ENCODE measurements at places on chromosomes 6 and 20.

GRCh38 chr20:50330504-50331313, 140.1 kb downstream of the CEBPB start:
- DNase-seq: no peak

DNA sequence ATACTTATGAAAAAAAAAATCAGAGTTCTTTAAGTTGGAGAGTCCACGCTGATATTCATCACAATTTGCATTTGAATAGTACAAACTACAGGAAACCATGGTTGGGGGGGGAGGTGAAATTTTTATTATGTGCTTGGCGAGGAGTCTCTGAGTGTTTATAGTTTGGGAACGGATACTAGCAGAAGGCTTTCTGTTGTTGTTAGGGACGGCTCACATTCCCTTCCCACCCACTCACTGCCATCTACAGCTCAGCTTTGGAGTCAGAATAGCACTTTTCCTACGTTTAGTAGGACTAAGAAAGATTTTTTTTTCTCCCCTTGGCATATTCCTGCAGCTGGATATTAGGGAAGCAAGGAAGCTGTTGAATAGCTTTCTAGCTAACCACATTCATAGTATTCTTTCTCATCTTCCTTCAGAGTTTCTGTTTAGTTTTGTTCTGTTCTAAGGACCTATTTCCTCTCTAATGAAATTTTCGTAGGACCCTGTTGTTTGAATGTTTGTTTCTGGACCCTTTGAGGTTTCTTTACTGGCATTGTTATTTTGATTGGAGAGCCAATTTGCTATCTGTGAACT, 235.1 kb upstream of the ZNF217 start:
- DNase-seq: peak; percentile 97

DNA sequence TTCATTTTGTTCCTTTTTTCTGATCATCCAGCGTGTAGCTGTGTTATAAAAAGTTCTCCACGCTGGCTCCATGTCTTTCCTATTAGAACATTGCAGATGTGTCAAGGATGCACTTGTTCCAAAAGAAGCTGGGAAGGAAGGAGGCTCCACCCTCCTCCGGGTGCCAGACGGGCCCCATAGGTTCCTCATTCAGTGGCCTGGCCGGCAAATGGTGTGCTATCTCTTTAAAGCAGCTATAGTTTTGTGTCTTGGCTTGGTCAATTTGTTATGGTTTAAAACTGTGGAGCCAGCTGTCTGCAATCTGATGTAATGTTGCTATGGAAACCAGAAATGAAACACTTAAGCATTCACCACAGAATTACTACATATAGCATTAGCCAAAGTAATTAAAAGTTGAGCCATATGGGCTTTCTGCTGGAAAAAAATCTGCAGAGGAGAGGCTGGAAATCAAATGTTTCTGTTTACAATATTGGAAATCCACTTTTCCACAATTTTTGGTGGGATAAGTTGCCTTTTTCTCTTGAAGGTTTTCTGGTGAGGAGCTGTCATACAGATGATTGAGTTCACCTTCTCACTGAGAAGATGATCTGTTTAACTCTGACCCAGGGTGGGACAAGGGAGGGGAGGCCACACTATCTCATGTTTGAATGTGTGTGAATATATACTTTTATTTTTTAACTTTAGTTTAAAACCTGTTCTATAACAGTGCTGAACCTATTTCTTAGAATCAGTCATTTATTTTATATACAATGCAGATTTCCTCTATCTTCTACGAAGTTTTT, 167.4 kb downstream of the SASH1 start:
- peak; percentile 94 for DNase-seq

GRCh38 chr6:54043360-54043759, 67.9 kb upstream of the MLIP start:
- no peak for DNase-seq

DNA sequence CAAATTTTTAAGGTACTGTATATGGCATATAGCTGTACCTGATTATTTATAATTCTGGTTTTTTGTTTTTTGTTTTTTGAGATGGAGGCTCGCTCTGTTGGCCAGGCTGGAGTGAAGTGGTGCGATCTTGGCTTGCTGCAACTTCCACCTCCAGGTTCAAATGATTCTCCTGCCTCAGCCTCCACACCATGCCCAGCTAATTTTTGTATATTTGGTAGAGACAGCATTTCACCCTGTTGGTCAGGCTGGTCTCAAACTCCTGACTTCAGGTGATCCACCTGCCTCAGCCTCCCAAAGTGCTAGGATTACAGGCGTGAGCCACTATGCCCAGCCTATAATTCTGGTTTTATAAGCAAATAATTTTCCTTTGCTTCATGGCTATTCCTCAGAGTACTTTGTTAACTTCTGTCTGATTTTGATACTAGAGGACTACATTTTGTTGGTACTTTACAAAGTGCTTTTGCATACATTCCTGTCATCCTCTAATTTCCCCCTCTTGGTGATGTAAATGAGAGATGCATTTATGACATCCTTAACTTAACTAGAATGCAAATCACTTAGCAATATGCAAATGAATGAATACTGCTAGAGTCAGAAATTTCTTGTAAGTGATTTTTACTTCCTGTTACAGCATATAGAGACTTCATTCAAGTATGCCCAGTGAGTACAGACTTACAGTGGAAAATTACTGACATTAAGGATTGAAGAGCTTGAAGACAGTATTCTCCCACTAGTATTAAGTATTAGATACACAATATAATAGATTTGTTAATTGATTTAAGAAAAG, 35.7 kb upstream of the ARID1B start:
- DNase-seq: no peak

DNA sequence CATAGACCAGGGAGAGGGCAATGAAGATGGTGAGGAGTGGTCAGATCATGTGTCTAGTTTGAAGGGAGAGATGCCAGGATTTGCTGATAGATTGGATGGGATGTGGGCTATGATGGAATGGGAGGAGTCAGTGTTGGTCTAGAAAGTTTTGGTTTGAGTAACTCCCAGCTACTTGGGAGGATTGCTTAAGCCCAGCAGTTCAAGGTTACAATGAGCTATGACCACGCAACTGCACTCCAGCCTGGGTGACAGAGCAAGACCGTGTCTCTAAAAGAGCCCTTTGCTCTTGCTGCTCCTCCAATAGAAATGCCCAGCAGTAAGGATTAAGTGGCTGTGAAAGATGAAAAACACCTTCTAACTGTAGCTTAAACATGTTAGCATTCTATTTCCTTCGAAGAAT, 18.2 kb upstream of the LAMP5 start:
- DNase-seq: no peak

- peak; percentile 80 for DNase-seq
These were observed 58.5 kb upstream of the CEP85L start for GRCh38 chr6:118709859-118710350.

GRCh38 chr6:134491477-134491876, 173.6 kb upstream of the SGK1 start:
- DNase-seq: peak; percentile 59

DNA sequence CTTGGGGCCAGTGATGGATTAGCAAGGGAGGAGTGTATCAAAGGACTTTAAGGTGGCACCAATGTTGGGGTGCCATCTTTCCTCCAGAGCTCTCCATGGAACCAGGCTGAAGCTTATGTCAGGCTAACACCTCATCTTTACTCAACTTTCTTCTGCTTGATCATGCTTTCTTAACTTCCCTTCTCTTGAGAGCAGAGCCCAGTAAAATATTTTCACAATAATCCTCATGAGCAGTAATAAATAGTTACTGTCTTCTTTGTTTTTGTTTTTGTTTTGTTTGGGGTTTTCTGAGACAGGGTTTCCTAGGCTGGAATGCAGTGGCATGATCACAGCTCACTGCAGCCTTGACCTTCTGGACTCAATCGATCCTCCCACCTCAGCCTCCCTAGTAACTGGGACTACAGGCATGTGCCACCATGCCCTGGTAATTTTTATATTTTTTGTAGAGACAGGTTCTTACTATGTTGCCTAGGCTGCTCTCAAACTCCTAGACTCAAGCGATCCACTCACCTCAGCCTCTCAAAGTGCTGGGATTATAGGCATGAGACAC, 127.9 kb upstream of the TOP1 start:
- no peak for DNase-seq

DNA sequence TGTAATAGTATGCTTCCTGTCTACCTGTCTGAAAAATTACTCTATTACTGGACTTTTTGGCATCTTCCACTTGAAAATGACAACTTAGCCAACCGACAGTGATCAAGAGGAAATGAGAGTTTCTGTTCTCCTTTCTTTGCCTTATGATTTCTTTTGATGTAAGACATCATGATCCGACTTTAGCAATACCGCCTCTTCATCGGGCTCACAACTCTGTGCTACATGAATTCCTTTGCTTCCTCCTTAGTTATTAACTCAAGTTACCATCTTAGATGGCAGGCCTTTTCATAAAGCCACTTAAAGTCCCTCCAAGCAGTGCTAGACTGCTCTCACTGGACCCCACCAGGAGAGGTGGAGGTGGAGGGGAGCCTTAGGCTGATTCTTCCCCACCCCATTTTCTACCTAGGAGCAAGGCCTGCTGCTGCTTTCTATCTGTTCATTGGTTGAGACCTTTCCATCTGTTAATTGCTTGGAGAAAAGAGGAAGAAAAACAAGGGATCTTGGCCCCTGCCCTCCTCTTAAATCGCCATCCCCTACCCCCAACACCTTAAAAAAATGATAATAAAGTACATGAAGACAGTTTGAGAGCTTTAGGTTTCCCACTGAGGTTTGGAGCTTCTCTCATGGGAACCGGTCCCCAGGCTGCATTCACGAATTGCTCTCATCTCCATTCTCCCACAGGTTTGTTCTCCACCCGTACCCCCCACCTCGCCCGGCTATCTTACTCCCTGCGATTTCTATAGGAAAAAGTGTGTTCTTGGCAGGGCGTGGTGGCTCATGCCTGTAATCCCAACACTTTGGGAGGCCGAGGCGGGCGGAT, 21.6 kb upstream of the MCM3 start:
- DNase-seq: no peak

GRCh38 chr6:124780623-124781022, 181.6 kb upstream of the RNF217 start:
- DNase-seq: no peak

GRCh38 chr6:122838060-122838780, 49.2 kb downstream of the SMPDL3A start:
- peak; percentile 10 for DNase-seq

GRCh38 chr20:63081351-63081750, 74.6 kb upstream of the BHLHE23 start:
- no peak for DNase-seq

- no peak for DNase-seq
These were observed 131.3 kb downstream of the GMDS start for GRCh38 chr6:2114100-2114499.

GRCh38 chr6:160085713-160086505, 35.7 kb upstream of the SLC22A1 start:
- no peak for DNase-seq

GRCh38 chr6:24621626-24622289, 24.2 kb downstream of the KIAA0319 start:
- DNase-seq: no peak

- DNase-seq: no peak
These were observed 17.1 kb downstream of the TRIM27 start for GRCh38 chr6:28906669-28907068.

GRCh38 chr6:130771741-130772140, 55.5 kb upstream of the SMLR1 start:
- no peak for DNase-seq

DNA sequence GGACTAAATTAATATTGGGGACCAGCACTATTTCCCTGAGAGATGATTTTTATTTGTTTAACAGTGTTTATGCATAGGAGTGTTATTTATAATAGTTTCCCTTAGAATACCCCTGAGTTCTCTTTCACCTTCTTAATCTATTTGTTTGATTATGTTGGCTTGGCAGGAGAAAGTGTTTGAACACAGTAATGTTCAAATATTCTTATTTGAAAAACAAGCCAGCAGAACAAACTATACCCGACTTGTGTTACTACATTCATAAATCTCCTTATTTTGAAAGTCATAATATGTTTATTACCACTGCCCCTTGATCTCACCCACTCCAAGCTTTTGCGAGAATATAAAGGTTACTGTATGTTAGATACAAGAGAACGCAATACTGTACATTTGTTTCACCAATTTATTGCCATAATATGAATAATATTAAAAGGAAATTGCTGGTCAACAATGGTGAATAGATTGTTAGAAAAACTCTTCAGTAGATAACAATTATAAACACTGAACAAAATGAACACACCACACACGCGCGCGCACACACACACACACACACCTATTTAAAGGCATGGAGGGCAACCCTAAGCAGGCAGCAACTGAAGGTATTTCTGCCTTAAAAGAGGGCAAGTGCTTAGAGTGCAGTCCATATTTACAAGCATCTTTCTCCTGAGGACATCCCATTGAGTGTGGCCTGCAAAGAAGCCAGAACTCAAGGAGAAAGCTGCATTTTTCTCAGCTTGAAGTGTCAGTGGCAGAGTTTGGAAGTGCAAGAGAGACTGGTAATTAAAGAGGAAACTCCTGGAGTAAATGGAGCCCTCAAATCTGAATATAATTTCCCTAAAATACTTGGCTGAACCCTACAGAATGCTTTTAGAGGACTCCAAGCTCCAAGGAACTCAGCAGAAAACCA, 279.4 kb upstream of the MAN1A1 start:
- DNase-seq: no peak

DNA sequence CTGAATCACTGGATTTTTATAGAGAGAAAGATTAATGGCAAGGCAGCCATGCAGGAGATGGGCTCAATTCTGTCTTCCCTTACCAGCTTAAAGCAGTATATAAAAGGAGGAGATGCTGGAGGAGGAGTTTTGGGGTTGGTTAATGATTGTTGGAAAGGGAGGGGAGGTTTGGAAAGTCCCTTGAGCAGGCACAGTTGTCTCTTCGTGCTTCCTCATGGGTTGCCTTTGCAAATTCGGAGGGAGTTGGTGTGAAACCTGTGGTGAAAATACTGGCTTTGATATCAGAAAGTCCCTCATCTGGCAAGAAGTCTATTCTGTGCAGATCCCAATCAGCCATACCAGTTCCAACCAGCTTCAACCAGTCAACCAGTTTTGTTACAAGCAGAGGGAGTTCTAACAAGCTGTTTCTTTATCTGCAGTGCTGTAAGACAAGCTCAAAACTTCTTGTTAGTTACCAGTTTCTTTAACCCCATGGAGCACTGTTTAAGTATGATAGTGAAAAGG, 107.0 kb downstream of the HIVEP1 start:
- DNase-seq: no peak
